Stimulated activated naive CD8-positive, alpha-beta T cell treated with anti-CD3 and anti-CD28 coated beads, Interleukin-15, Interleukin-2, amounts not matched to agents 100 U/mL and 50 U/mL, for 24 hours (primary cell): ENCODE measurements at places on chromosomes 7 and 10.

DNA sequence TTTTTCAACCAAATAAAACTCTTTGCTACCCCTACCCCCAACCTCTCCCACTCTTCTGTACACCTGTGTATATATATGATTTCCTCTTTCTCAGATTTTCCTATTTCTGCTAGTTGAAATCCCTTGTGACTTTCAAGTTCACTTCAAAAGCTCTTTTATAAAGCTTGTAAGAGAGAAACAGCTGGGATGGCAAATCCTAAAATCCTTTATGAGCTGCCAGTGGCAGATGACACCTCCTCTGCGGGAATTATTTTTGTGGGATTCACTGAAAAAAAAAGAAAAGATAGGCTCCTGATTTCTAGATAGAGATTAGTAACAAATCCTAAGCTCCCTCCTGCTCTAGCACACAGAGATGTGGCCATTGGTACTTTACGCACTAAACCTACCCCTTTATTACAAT, 92.9 kb downstream of the AHR start:
- DNase-seq, result no peak

GRCh38 chr10:13271552-13272163, 28.2 kb downstream of the PHYH start:
- peak; percentile 46 for DNase-seq

GRCh38 chr10:14822879-14823755, 14.7 kb downstream of the CDNF start:
- peak; percentile 37 for DNase-seq

- no peak for DNase-seq
These were observed 42.6 kb downstream of the SRPK2 start for GRCh38 chr7:105346138-105346537.

DNA sequence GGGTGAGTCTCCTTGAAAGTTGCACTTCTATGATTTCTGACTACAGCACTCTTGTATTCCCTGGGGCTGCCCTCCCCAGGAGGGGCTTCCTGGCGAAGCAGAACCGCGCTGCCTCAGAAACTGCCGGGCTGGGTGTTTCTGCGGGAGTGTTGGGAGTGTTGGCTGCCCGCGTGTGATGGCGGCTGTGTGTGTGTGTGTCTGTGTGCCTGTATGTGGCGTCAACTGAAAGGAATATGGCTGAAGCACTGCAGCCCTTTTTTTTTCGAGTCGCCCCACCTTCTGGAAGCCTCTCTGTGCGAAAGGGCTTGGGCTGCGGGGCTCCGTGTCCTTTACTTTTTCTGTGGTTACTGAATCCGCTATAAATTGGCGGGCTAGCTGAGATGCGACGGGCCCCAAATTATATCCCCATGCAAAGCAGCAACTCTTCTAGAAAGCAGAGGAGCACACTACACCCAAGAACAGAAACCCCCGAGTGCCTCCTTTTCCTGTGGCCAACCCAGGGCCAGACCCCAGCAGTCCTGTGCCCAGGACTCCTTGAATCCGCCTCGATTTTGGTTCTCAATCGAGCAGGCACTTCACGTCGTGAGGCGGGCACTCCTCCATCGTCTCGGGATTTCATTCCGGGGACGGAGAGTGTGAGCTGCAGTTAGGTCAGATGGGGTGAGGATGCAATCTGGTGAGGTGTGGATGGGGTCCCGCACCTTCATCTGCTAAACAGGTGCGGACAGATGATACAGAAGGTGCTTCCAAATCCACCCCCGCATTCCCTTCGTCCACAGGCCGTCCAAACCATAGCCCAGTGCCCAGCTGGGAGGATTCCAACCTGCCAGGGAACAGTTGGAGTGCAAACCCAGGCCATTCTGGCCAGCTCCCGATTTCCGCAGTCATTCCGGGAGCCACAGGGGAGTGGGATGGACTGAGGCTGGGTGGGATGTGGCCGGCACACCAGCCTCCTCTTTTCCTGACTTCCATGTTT, 22.5 kb upstream of the ZNF273 start:
- no peak for DNase-seq

GRCh38 chr7:135597926-135598305, 40.2 kb downstream of the NUP205 start:
- DNase-seq, result no peak

DNA sequence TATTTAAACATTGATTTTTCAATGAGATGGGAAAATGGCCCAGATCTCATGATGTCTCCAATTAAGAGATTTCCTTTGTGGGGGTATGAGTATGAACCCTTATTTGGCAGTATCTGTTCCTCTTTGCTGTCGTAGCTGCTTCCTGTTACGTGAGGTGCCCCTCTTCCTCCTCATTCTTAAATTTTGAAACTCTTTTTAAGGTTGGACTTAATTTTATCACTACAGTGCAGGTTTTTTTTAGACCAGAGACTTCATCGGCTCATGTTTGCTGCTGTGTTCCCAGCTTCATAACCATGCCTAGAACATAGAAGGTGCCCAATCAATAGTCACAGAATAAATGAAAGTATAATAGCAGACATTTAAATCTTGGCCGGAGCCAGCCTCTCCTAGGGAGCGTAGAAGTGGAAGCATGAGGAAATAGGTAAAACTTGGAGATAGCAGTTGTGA, 2.4 kb downstream of the MIOS start:
- no peak for DNase-seq

- no peak for DNase-seq
These were observed 407.1 kb downstream of the NEBL start for GRCh38 chr10:20489961-20490360.

- DNase-seq, result peak; percentile 24
These were observed 40.3 kb downstream of the HIPK2 start for GRCh38 chr7:139737221-139738100.

DNA sequence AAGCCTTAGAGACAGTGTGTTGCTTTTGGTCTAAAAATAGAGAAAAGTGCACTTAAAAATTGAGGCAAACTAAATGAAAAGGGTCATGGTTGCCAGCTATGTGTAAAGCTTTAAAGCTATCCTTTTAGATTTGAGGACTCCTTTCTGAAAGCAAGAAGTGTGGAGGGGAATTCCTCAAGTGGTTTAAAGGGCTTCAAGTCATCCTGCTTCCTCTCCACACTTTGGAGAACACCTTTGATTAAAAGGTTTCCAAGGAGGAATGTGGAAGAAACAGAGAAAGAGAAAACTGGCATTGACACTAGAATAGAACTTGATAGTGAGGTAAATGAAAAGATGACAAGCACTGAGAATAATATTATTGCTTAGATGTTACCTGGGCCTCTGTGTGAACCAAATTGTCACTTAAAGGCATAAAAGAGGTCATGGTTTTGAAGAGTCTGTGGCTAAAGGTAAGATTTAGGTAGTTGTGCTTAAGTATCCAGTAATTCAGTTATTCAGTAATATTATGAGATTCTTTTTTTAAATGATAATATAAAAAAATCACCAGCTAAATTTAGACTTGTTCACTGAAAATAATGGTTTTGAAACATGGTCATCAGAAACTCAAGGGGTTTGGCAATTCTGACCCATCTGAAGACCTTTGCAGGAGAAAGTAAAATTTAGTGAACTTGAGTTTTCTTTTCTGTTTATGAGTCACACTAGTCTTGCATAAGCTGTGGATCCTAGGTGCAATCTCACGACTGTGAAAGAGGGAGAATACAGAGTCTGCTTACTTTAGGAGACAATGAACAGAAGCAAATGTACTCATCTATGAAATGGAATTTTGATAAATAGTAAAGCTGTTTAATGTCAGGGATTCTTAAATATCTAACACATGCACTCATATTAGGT, 466.0 kb downstream of the KIF20B start:
- DNase-seq, result no peak

DNA sequence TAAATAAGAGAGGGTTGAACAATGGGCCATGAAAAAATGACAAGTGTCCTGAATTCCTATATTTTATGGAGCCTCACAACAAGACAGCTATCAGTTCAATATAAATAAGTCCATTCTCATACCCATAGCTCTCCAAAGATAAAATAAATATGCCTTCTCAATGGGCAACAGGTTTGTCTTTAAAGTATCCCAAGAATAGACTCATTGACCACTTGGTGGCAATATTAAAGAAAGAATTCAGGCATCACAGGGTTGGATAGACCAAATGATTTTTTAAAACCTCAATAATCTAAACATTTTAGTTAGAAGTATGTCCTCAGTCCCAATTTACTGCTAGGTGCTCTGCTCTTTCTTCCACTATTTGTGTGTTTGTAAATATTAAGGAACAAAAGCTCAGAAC, 165.1 kb upstream of the WNT16 start:
- DNase-seq, result no peak

- no peak for DNase-seq
These were observed 38.5 kb upstream of the PSMG3 start for GRCh38 chr7:1608318-1608717.

DNA sequence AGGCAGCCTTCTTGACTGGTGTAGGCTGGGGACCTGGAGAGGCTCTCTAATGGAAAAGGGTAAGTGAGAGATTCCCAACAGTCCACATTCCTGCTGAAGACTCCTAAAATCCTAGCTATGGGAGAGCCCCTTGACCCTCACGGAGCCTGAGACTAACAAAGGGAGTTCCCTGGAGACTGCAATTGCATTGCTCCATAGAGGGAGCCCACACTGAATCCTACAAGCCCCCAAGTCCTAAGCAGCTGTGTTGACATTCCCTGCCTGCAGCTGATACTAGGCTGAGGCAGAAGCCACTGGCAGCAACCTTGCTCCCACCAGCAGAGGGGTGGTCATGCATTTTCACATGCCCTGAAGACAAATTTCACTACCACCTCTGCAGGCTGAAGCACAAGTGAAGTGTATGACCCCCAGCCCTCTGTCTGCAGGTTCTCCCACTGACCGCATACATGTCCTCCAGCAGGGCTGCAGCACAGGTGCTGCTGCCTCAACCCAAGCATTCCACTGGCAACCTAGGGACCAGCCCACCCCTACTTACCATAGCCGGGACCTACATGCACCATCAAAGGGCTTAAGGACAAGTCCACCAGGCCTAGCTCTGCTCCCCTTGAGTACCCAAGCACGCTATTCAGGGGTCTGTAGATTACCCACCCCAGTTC, 130.3 kb upstream of the SLC13A1 start:
- DNase-seq, result no peak

DNA sequence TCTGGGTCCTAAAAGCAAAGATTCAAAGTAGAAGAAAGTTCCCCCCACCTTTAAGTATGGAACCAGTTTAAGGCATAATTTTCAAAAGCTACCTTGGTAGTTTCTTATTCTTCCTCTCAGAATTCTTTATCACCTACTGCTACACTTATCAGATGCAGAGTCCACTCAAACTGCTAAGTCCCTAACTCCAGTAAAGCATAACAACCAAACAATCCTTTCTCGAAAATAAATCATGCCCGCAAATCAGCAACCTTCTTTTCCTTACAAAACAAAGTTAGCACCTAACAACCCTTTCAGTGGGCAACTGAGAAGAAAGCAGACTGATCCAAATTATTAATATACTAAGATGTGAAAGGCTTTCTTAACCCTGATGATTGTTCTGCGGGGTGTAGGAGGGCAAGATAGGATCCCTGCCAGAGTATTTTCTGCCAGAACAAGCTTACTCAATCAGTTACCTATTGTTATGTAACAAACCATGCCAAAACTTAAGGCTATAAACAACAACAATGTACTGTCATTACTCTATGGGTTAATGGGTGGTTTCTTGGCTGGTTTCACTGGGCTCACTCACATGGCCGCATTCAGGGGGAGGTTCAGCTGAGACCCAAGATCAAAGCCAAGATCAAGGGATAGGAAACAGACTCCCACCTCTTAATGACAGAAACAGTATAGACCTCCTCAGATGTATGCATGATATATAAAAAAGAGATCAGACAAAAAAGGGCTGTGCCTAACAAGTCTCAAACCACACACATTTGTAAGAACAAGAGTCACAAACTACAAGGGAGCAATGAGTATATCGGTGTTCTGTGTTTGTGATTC, 42.0 kb downstream of the CCDC6 start:
- DNase-seq, result no peak

GRCh38 chr10:24363070-24363469, 154.1 kb downstream of the KIAA1217 start:
- DNase-seq, result no peak

DNA sequence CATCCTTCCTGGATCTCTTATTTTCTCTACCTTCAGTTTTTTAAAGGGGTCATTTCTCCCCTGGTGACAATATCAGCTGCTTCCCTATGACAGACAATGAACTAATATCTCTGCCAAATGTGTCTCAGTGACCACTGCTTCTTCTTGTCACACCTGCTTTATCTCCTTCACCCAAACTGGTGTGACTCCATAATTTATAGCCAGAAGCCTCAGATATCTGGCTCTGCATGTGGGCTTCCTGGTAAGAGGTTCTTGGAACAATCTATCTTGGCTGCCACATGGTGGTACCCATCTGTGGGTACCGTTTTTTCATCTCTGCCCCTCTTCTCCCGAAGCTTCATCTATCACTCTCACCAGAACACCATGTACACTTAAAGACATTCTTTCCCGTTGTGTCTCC, 37.0 kb downstream of the CPVL start:
- no peak for DNase-seq

DNA sequence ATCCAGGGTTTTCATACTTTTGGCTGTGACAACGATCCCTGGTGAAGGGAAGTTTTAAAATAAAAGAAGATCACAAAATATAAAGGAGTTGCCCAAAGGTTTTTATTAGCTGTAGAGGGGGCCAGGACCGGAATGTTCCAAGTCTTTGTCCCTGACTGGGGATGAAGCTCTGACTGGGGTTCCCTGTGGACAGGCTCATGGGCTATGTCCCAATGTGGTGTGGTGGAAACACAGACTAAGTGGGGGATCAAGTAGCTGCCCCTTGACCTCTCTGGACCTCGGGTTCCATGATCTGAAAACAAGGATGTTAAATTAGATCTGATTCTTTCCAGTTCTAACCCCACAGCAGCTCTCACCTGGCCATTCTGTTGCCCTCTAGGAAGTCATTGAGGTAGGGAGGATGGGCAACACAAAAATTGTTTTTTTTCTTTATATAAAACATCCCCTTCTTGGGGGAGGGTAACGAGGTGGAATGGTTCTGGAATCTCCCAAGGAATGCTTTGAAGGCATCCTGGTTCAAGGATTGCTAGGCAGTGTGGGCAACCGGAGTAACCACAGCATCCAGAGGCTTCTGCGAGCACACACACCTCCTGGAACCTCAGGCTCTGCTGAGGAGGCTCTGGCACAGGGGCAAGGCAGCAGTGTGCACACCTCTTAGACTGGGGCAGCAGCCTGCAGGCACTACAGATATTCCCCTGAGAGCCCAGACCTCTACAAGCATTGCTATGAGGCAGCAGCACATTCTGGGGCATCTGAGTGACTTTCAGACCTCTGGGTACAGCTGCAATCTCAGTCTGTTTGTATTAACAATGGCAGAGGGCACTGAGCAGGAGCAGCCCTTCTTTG, 21.4 kb upstream of the CRYGN start:
- DNase-seq, result no peak

DNA sequence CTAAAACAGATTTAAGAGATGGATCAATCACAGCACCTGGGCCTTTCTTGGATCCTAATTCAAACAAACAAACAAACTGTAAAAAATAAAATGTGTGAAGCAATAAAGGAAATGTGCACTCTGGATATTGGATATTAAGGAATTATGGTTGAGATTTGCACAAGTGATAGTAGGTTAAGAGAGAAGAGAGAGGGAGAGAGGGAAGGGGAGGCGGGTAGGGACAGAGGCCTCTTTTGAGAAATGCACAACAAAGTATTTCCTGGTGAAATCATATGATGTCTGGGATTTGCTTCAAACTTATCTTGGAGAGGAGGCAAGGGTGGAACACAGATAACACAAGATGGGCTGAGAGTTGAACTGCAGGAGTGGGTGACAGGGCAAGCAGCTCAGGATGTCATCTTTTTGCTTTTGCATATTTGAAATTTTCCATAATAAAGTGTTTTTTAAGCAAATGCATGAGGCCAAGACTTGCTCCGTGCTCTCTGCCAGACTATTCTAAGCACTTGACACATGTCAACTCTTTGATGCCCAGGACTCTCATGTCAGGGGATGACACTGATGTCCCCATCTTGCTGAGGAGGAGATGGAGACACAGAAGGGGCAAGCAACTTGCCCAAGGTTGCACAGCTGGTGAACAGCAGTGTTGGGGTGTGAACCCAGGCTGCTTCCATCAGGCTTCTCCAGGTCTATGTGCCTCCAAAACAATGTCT, 9.1 kb upstream of the AEBP1 start:
- DNase-seq, result no peak
